Stimulated activated CD8-positive, alpha-beta memory T cell treated with anti-CD3 and anti-CD28 coated beads, Interleukin-15, amount 100 ng/mL, for 4 hours (primary cell): ENCODE measurements at places on chromosomes 7 and 10.

- no peak for DNase-seq
Measured at GRCh38 chr7:41437257-41438196, 265.4 kb downstream of the INHBA start.

GRCh38 chr10:11017570-11018431 is at the start of gene CELF2:
TSS of gene CELF2 (plus strand) at chr10:11017872. CDS start at chr10:11018090, 218 bp downstream.
- no peak for DNase-seq

- DNase-seq: no peak
Measured at GRCh38 chr7:101535351-101535751, 93.7 kb downstream of the MYL10 start.

GRCh38 chr7:49597805-49598204 is 175.6 kb upstream of the VWC2 start:
- no peak for DNase-seq

DNA sequence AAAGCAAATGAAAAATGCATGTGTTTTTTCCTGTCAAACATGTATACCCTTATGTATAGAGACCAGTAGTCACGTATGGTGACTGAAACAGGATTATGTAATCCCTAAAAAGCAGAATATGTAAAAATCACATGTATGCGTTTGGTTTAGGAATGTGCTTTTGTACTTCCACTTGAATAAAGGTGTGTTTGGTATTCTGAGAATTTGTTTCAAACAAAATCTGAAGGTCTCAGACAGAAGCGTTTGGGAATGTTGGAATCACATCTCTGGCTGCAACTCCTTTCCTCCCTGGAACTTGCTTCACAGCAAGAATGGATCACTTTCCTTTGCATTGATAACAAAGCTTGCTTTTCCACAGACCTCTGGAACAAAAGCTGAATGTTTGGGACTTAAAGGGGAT is 17.8 kb downstream of the ZNF655 start:
- DNase-seq: no peak

- DNase-seq: no peak
Measured at GRCh38 chr7:21538936-21539495, 3.8 kb upstream of the DNAH11 start.

GRCh38 chr7:152477079-152477478 is 41.3 kb upstream of the KMT2C start:
- no peak for DNase-seq

GRCh38 chr10:6924166-6924565 is 344.1 kb upstream of the PRKCQ start:
- DNase-seq: no peak

GRCh38 chr10:35442592-35442991 is 106.3 kb downstream of the CCNY start:
- no peak for DNase-seq

GRCh38 chr10:693506-693905 is 4.0 kb upstream of the DIP2C start:
- no peak for DNase-seq

GRCh38 chr10:86397120-86397519 is 30.5 kb upstream of the GRID1 start:
- no peak for DNase-seq

DNA sequence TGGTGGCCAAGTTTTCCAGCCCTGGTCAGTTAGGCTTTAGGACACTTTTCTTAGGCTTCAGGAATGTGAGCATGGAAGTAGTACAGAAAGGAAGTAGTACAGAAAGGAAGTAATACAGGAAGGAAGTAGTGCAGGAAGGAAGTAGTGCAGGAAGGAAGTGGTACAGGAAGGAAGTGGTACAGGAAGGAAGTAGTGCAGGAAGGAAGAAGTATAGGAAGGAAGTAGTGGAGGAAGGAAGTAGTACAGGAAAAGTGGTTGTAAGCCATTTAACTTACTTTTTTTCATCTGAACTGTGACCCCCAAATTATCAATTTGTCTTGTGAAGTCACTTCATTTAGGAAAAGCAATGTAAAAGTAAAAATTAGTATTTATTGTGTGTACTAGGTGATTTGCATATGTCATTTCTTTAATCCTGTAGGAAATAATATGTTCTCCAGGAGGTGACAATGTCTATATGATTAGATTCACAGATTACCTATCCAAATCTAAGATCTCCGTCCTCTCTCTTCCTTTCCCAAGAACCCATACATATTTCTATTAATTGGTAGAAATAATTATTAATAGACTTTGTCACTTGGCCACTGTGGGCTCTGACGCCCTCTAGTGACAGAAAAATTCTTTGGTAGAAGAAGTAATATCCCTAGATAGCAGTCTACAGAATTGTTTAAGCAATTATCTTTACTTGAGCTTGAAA is 3.9 kb upstream of the FAS start:
- no peak for DNase-seq

- DNase-seq: no peak
Measured at GRCh38 chr7:90999989-91000979, 263.9 kb upstream of the FZD1 start.

DNA sequence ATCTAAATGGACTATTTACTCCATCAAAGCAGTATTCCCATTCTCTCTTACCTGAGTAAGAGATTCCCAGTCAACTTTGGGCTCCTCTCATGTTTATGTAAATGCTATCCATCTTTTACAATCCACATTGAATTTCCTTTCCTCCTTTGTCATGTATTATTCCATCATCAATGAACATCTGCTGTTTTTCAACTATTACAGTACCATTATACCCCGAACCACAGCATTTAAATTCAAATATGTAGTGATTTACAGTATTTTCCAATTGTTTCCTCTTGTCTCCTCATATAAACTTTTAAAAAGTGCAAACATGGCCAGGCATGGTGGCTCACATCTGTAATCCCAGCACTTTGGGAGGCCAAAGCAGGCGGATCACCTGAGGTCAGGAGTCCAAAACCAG is 20.3 kb downstream of the PCLO start:
- DNase-seq: no peak

DNA sequence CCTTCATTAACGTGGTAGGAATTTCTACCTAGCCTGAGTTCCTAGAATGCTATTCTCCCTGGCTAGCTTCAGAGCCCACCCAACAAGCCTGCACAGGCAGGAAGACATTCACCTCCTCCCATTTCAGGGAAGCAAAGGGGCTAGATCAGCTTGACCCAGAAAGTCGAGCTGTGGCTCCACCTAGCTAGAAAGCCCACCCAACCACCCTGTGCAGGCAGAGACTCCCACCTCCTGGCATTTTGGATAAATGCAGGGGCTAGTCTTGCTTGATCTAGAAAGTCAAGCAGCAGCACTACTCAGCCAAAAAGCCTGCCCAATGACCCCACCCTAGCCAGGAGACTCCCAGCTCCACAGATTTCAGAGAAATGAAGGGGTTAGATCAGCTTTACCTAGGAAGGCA is 479.5 kb downstream of the SDK1 start:
- DNase-seq: no peak

- no peak for DNase-seq
Measured at GRCh38 chr10:19488592-19489280, 327.5 kb upstream of the PLXDC2 start.

DNA sequence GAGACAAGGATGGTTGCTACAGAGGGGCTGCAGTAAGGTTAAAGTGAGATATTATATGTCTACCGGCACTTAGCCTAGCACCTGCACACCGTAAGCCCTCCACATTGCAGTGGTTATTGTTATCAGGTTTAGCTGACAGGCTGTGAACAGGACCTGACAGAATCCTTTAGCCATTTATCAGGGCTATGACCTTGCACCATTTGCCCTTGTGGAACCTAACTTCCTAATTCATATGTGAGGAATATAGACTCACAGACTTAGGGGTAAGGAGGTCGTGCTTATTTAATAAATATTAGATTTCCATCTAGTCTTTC is 10.1 kb downstream of the NCOA4 start:
- DNase-seq: no peak

DNA sequence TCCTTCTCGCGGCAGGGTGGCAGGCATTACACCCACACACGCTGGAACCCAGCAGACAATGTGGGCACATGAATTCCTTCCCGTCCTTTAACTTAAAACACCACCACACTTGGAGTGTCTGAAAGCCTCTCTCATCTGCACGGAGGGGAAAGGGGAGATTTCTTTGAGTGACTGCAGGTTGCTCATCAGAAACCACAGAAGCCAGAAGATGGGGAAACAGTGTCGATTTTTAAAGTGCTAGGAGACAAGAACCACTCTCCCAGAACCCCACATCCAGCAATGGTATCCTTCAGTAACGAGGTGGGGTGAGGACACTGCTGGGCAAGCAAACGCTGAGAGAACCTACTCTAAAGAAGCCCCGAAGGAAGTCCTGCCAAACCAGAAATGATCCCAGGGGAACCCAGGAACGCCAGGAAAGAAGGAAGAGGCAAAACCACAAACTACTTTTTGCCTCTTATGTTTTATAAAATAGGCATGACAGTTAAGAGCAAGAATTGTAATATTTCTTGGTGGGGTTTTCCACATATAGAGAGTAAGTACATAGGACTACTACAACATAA is 254.3 kb downstream of the ELFN1 start:
- no peak for DNase-seq

GRCh38 chr10:43968961-43969360 is 320.3 kb upstream of the ZNF32 start:
- DNase-seq: no peak

- no peak for DNase-seq
Measured at GRCh38 chr10:90229486-90229885, 528.1 kb downstream of the KIF20B start.

- no peak for DNase-seq
Measured at GRCh38 chr7:35316549-35316948, 62.6 kb upstream of the TBX20 start.

- no peak for DNase-seq
Measured at GRCh38 chr7:6551016-6551511, at the start of gene GRID2IP. TSS of gene GRID2IP (minus strand) at chr7:6551461. CDS start at chr7:6551436, 25 bp downstream.

DNA sequence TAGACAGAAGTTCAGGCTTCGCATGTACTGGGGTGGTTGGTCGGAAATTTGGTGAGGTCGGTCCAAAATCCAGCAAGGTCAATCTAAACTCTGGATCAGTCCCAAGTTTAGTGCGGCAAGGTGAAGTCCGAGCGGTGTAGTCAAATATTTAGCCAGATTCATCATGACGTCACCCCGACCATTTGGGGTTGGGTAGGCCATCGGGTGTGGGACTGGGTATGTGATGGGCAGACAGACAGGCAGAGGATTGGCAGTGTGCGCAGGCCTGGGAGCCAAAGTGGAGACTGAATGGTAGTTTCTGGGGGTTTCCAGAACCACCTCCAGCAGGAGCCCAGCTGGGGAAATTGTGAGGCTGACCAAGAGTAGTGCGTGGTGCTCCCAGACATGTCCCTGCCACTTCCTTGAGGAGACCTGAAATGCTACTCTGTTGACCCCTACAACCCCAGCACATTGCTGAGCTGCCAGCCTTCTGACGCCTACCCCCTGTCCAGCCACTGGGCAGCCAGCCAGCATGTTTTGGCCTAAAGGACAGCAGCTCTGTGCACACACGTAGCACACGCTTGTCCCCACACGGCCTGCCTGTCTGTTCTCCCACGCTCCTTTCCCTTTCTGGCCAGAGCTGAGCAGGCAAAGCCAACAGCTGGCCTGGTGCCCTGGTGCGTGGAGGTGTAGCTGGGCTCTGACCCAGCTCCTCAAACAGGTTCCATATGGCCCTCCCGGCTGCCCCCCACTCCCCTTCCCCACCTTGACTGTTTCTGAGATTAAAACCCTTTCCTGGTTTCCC is 55.9 kb downstream of the FAM241B start:
- no peak for DNase-seq

DNA sequence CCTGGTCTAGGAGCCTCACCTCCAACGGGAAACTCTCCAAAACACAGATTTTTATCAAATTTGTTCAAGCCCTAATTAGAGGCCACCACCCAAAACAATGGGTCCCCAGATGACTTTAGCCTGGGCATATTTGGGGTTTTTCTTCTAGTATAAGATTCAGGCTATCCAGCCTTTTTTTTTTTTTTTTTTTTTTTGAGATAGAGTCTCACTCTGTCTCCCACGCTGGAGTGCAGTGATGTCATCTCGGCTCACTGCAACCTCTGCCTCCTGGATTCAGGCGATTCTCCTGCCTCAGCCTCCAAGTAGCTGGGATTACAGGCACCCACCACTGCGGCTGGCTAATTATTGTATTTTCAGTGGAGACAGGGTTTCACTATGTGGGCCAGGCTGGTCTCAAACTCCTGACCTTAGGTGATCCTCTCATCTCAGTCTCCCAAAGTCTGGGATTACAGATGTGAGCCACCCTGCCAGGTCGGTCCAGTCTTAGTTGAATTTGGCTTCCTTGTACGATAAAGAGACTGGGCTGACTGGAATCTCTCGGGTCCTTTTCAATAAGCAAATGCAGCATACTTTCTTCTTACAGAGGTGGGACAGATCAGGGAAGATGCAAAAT is 91.4 kb upstream of the KLF6 start:
- no peak for DNase-seq

GRCh38 chr10:5723692-5724091 is 39.1 kb downstream of the TASOR2 start:
- no peak for DNase-seq

- DNase-seq: peak; percentile 77
Measured at GRCh38 chr10:73908853-73909539, 1.9 kb upstream of the PLAU start.

GRCh38 chr10:27687326-27687725 is 58.3 kb downstream of the MKX start:
- no peak for DNase-seq

DNA sequence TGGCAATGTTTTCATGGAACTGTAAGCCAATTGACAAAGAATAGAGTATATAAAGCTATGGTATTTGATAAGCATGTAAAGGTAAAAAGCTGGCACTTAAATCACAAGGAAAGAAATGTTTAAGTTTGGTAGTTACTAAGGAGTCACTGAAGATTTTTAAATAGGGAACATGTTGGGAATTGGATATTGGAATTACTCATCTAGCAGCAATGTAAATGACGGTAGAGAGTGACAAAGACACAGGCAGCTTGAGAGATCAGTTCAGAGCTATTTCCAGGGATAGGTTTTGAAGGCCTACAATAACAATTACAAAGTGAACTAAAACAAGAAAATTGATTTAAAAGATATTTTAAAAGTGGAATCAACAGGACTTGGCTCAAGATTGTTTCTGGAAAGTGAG is 36.8 kb downstream of the SP8 start:
- no peak for DNase-seq

DNA sequence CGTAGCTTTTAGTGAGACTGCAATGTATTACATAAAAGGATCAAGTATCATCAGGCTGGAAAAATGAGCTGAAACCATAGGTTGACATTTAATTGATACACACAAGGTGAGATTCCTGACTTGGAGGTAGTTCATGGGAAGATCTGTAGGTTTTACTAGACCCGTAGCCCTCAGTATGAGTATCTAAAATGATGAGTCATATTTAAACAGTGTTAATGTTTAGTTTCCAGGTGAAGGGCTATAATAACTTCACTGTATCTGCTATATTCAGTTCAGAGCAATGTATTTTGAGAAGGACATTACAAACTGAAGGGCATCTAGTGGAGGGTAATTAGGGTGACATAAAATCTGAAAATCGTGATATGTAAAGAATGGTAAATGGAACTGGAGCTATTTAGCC is 35.0 kb downstream of the ENTPD1 start:
- no peak for DNase-seq

GRCh38 chr10:112022196-112022595 is 161.4 kb downstream of the GPAM start:
- DNase-seq: no peak

DNA sequence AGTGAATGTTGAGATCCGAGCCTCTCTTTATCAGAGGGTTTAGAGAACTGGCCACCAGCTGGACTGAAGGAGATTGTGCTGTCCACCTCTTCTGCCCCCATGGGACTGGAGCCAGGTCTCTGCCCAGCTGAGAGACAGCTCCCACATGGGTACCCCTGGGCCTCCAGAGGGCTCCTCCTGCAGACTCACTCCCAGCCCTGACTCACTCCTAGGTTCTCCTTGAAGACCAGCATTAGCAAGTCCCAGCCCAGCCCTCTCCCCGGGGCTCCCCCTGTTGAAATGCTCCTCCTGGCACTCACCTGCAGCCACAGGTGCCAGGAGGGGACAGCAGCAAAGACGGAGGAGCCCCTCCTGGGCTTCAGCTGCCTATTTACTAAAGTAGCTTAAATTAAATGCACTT is 126.9 kb downstream of the CXCL12 start:
- DNase-seq: no peak
